Liver (tissue), 10 donors: ENCODE measurements at places on chromosomes 4 and X. TPM values are rescaled to one million over a fixed set of nuclear protein-coding genes. Genes with fewer than 3 reads are reported as not detected.

DNA sequence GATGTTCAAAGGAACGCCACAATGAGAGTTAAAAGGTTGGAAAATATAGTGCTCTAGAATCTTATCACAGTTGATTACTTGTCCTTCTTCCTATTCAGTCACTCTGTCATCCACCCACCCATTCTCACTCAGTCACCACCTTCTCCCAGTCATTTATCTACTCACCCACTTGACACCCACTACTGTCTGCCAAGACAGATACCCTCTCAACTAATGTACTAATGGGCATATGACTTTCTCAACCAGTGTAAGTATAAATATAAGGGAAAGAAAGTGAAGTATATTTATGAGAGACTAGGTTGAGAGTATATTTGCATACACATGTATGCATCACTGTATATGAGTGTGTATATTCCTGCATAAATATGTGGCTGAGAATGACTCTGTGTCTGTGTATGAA, 20.0 kb downstream of the MID2 start:
- DNase-seq: no peak
- H3K36me3 ChIP-seq: no peaks in the 10 kb centered on the region
- H3K4me3 ChIP-seq: no peak overlapping the region
- H3K4me1 ChIP-seq: no peaks in the 10 kb centered on the region
- H3K27me3 ChIP-seq: no peaks in the 10 kb centered on the region

DNA sequence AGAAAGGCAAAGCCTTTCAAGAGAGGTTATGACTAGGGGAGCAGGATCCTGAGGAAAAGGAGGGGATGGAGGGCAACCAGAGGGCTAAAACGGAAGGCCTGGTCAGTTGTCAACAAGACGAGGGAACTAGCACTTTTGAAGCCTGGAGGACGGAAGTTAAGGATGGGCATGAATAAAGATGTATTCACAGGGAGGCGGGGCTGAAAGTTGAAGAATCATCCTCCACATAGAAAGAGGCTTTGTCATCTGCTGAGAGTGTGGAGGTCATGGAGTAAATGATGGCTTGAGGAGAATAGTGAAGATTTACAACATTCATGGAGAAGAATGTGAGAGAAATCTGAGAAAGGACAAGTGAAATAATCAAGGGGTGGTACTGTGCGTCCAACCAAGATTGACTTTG, 137.5 kb downstream of the MAGEB17 start:
- DNase-seq: no peak
- peaks cover 2% of the 10 kb centered on the region for H3K27me3 ChIP-seq
- no peaks in the 10 kb centered on the region for H3K4me1 ChIP-seq
- no peak overlapping the region for H3K4me3 ChIP-seq
- no peak overlapping the region for H3K27ac ChIP-seq
- no peaks in the 10 kb centered on the region for H3K36me3 ChIP-seq

GRCh38 chrX:148385471-148385870, 114.9 kb upstream of the AFF2 start:
- no peak overlapping the region for H3K4me3 ChIP-seq
- no peaks in the 10 kb centered on the region for H3K27me3 ChIP-seq
- H3K4me1 ChIP-seq: no peaks in the 10 kb centered on the region

- no peak overlapping the region for H3K27ac ChIP-seq
- H3K4me3 ChIP-seq: peak overlapping the region; percentile 49
- H3K4me1 ChIP-seq: peaks cover 7% of the 10 kb centered on the region
- peak; percentile 37 for DNase-seq
- no peaks in the 10 kb centered on the region for H3K36me3 ChIP-seq
Observed at GRCh38 chr4:48483777-48484493, 792 bp downstream of the SLC10A4 start.

- H3K4me1 ChIP-seq: no peaks in the 10 kb centered on the region
- no peaks in the 10 kb centered on the region for H3K36me3 ChIP-seq
- H3K4me3 ChIP-seq: no peak overlapping the region
Observed at GRCh38 chr4:35760807-35761206, 483.5 kb downstream of the ARAP2 start.

The MAGEA2B gene
- total RNA-seq: not detected

The KLB gene
- 31.0 TPM for total RNA-seq

The SYNPO2 gene
- 10.9 TPM for total RNA-seq

The TMEM150C gene
- 4.8 TPM for total RNA-seq
